T-helper 17 cell (primary cell): ENCODE measurements at places on chromosomes 2 and 18.

GRCh38 chr2:46150445-46150955 lies 146.7 kb upstream of the EPAS1 start:
- H3K27ac ChIP-seq: no peak overlapping the region
- DNase-seq: no peak
- H3K4me1 ChIP-seq: peaks cover 5% of the 10 kb centered on the region
- H3K36me3 ChIP-seq: peaks cover 7% of the 10 kb centered on the region
- no peak overlapping the region for H3K4me3 ChIP-seq

GRCh38 chr2:29129586-29130281 lies 14.5 kb downstream of the CLIP4 start:
- H3K27me3 ChIP-seq: no peaks in the 10 kb centered on the region
- no peak for DNase-seq
- no peak overlapping the region for H3K4me3 ChIP-seq
- H3K36me3 ChIP-seq: peaks cover 9% of the 10 kb centered on the region

DNA sequence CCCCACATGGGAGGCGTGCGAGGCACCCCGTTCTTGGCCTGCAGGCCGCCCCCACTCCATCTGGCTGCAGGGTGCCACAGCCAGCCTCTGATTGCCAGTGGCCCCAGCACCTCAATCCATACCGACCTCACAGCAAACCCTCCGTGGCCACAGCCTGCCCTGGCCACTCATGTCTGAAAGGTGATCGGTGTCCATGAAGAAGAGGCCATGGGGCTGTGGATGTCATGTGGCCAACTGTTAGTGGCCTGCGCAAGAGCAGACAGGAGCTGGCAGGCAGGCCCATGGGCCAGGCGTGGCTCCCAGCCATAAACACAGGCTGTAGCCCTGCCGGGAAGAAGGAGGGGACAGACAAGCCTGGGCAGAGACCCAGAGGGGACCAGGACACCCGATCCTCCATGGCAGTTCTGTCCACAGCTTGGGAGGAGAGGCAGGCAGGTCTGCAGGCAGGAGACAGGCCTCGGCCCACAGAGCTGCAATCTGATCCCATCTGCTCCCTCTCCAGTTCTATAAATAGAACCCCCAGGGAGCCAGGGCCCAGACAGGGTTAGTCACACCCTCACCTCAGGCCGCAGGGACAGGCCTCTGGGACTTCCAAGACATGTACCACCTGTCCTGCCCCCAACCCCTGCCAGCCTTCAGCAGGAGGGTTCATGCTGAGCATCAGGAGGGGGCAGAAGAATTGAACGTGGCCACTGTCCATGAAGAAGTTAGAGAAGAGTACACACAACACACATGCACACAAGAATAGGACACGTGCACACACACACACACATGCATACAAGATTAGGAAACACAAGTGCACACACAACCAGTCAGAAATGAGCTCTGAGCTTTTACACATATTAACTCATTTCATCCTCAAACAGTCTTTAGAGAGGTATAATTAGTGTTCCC lies 16.9 kb downstream of the STEAP3 start:
- no peak overlapping the region for H3K4me3 ChIP-seq
- H3K36me3 ChIP-seq: no peaks in the 10 kb centered on the region
- no peak for DNase-seq

DNA sequence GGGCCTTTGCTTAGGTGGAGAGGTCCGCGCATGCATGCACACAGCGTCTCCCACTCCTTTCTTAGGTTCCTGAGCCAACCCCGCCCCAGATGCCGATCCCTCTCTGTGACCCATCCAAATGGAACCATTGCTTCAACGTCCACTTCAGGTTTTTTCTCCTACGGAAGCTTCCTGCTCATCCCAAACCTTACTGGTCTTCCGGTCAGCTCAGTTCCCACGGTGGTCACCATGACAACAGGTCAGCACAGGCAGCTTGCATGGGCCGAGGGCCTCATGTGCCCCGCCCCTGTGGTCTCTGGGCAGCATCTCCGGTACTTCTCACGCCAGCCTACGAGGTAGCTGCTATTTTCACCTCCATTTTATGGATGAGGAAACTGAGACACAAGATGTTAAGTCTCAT lies 163.7 kb downstream of the SOCS6 start:
- H3K4me3 ChIP-seq: no peak overlapping the region
- no peak for DNase-seq
- no peak overlapping the region for H3K27ac ChIP-seq
- H3K36me3 ChIP-seq: no peaks in the 10 kb centered on the region
- H3K4me1 ChIP-seq: no peaks in the 10 kb centered on the region
- H3K27me3 ChIP-seq: peaks cover 27% of the 10 kb centered on the region

GRCh38 chr18:49936821-49937220 lies 123.5 kb upstream of the ACAA2 start:
- peaks cover 2% of the 10 kb centered on the region for H3K36me3 ChIP-seq
- H3K27ac ChIP-seq: no peak overlapping the region
- H3K4me1 ChIP-seq: peaks cover 19% of the 10 kb centered on the region
- no peak for DNase-seq

- H3K27me3 ChIP-seq: peaks cover 41% of the 10 kb centered on the region
- DNase-seq: no peak
- peaks cover 9% of the 10 kb centered on the region for H3K4me1 ChIP-seq
- no peak overlapping the region for H3K4me3 ChIP-seq
These were observed 30.0 kb upstream of the NPC1 start for GRCh38 chr18:23616258-23616657.
